ENCODE measurements at places on chromosomes 4 and X.
A peak's percentile ranks its signal among the peaks of the same experiment; 100 is the strongest.

- no peak for DNase-seq
Measured at GRCh38 chrX:109830704-109831206, 97.7 kb upstream of the ACSL4 start.

DNA sequence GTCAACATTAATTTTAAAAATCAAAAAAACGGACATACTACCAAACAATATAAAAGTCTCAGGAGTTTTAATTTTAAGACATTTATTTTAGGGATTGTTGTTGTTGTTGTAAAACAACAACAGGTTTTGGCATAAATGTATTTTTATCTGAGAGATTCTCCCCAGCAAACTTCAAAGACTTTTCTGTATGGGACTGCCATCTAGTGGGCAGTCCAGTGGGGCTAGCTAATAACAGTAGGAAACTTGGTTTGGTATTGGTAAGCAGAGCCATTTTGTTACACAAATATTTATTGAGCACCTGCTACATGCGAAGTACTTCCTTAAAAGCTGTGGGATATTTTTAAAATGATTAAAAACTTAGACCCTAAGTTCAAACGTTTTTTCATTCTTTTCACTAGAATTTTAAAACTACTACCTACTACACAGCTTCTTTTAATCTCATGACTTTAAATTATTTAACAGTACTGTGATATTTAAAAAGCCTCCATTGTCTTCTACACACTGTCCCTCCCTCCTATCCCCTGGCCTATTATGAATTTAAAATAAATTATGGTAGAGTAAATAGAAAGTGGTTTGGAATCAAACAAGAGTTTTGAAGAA is 1028.4 kb upstream of the INTU start:
- peak; percentile 46 for DNase-seq

DNA sequence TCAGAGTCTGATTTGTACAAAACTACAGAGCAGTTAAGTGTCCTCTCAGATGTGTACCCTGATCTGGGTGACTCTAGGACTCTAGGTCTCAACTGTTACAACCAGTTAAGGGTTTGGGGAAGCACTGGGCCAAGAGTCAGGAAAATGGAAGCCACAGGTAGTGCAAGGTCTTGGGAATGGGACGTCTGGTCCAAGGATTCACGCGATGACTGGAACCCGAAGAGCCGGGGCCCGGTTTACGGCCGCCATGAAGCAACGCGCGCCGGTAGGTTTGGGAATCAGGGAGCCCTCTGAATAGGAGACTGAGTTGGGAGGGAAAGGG is 321 bp upstream of the HPRT1 start:
- no peak for DNase-seq

DNA sequence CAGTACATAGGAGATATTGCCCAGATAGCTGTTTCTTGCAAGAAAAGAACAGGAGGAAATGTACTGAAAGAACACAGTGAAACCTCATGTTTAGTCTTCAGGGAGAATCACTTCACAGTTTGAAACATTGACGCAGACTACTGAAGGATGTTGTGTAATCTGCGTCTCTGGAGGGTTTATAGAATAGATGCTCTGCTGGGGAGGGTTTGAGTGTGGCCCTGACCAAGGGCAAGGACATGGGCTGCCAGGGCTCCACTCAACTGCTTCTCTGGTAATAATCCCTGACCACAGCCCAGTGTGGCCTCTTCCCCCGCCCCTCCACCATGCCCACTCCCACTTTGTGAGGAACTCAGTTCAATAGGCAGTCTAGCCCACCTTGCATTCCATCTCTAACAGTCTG is 15.8 kb upstream of the ACE2 start:
- DNase-seq = no peak

- no peak for DNase-seq
Measured at GRCh38 chrX:18666614-18667013, 5.3 kb downstream of the RS1 start.

- DNase-seq = no peak
Measured at GRCh38 chr4:121519236-121519838, 138.5 kb upstream of the QRFPR start.

DNA sequence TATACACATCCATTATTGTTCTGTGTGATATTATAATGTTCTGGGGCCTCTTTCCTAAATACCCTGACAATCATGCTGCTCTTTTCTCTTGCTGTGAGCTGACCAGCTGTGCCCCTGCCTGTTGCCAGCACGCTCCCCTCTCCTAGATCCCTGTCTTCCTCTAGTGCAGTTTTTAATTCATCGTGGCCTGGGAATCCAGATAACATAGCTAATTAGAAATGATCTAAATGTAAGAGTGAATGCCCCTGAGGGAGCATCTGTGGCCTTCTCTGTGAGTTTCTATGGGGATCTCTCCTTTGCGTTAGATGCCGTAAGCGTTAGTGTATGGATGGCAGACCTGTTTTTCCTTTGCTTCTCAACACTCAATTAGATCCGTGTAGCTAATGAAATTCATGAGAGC is 434.3 kb downstream of the SPRY1 start:
- no peak for DNase-seq

- peak; percentile 6 for DNase-seq
Measured at GRCh38 chrX:153909024-153909979, 4.8 kb downstream of the AVPR2 start.

DNA sequence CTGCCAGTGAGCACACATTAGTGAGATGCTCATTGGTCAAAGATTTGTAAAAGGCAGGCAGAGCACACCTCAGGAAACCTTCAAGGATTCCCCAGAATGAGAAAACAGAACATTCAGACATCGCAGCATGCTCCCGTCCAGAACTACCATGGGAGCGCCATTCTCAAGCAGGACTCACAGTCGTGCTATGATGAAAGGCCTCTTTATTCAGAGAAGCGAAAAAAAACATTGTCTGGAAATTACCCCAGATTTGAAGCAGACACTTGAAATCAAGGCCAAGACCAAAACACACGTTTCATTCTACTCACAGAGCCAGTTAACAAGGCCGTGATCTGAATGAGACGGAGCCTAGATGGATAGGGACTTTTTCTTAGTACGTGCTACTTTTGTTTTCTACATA is 961.8 kb upstream of the TENM3 start:
- no peak for DNase-seq

DNA sequence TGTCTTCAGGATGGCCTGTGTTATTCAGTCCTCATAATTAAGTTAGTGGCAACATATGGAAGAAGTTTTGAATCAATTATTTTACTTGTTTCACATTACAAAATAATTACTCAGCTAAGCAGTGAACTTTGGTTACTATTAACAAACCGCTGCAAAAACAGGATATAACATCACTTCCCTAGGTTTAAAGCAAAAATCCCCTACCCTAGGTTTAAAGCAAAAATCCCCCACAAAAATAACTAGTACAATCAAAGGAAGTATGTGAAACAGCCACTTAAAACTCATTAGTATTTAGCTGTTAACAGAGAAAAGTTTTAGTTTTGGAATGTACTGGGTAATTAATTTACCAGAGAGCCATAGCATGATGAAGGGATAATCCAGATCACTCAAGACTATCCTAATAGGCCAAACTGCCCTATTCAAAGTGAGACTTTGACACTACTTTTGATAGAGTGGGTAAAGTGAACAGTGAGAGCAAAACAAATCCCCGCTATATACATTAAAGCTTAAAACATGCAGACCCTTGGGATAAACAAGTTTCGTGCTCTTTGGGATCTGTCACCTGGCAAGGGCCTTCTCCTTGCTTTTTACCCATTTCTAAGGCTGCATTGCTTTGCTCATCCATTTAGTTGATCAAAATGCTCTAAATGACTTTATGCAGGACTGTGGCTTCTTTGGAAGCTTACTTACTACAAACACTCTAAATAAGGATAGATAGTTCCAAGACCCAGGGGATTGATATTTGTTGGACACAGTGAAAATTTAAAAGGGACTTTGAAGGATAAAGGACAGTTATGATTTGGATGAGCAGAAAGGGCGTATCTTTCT is 36.4 kb upstream of the GPR174 start:
- no peak for DNase-seq

- DNase-seq = no peak
Measured at GRCh38 chr4:2623442-2623841, 87.0 kb downstream of the FAM193A start.

DNA sequence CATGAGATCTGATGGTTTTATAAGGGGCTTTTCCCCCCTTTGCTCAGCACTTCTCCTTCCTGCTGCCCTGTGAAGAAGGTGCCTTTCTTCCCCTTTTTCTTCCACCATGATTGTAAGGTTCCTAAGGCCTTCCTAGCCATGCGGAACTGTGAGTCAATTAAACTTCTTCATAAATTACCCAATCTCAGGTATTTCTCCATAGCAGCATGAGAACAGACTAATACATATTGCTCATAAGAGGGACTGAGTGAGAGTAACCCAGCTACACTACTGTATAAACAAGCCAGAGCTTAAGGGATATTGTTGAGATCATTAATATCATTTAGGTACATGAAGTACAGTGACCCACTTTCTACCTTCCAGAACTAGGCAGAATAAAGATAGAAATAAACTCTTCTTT is 102.9 kb downstream of the TEX13A start:
- no peak for DNase-seq

DNA sequence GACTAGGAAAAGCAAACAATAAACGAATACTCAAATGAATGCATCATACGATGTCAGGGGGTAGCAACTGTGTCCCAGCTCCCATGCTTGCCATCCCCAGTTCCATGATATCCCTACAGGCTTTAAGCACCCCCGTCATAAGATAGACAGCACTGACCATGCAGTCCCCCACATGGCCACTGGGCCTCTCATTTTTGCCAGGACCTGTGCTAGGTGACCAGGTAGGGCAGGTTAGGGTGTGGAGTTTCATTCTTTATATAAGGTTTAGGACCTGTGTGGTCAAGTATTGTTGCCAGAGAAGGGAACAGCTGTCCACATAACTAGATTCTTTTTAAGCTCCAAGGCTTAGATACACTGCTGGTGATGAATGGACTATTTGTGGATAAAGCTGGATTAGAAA is 9.7 kb downstream of the PPEF2 start:
- DNase-seq = no peak

DNA sequence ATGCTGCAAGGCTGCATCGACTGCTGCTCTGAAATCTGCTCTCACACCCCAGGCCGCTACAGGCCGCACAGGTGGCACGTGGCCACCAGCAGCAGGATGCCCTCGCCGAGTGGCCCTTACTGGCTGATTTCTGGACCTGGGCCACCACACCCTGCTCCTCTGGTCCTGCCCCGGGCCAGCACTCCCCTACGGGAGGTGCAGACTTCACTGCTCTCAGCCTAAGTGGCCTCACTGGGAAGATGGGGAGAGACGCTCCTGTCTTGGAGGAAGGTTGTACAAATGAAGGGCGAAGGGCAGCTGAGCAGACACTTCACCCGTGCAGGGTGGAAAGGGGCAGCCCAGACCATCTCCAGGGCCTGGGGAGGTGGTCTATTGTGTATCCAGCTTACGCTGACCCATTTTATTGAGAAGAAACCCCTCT is 72.5 kb downstream of the ACOX3 start:
- DNase-seq = no peak

DNA sequence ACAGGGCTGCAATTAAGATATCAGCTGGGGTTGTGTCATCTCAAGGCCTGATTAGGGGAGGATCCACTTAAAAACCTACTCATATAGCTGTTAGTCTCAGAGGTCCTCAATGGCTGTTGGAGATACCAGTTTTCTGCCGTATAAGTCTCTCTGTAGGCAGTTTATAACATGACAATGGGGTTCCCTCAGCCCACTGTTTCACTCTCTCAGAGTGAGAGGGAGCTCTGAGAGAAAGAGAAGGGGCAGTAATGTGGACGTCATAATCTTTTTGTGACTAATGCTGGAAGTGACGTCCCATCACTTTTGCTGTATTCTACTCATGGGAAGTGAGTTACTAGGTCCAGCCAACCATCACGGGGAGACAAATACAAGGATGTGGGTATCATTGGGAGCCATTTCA is 70.3 kb downstream of the STIM2 start:
- DNase-seq = no peak

DNA sequence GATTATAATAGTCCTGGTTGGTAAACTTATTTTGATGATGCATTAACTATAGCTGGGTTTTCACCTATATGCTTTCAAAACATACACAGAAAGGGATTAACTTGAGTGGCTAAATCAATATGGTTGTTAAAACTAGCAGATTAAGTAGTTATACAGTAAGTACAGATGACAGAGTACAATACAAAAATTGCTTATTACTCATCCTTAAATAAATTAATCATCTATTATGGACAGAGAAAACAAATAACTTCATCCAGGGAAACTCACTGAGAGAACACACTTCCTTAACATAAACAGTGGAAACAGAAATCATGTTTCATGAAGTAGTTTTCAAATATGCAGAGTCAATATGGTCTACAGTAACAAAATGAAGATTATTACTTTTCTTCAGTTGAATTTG is 133.4 kb downstream of the AREG start:
- DNase-seq = no peak

DNA sequence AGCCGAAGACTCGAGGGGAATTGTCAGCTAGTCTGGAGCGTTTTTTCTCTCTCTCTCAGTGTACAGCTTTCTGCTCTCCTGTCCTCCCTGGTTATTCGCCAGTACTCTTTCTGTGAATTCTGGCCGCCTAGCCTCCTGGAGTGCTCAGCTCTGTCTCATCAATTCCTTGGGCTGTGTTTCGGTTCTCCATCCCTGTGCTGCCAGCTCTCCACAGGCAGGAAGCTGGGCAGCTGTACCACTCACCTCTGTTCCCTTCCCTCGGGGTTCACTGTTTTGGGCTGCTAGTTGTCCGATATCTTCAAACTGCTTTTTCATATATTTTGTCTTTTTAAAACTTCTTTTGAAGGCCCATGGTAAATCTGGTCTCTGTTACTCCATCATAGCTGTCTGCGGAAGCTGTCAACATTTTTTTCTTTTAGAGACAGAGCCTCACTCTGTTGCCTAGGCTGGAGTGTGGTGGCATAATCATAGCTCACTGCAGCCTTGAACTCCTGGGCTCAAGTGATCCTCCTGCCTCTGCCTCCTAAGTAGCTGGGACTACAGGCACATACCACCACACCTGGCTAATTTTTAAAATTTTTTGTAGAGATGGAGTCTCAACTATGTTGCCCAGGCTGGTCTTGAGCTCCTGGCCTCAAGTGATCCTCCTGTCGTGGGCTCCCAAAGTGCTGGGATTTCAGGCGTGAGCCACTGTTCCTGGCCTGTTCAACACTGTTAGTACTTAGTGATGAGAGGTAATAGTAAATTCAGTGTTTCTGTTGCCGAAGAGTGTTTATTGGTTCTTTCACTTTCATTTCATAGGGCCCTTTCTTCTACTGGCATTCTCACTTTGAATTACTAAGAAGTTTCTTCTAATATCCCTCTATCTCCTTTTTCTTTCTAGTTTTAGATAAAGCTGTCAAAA is 18.6 kb downstream of the ZCCHC4 start:
- DNase-seq = no peak

Data from NCI-H69 (cell line).